Glomerular endothelial cell (primary cell): ENCODE measurements at places on chromosomes 2 and 18. TPM values are rescaled to one million over a fixed set of nuclear protein-coding genes. Genes with fewer than 3 reads are reported as not detected.

DNA sequence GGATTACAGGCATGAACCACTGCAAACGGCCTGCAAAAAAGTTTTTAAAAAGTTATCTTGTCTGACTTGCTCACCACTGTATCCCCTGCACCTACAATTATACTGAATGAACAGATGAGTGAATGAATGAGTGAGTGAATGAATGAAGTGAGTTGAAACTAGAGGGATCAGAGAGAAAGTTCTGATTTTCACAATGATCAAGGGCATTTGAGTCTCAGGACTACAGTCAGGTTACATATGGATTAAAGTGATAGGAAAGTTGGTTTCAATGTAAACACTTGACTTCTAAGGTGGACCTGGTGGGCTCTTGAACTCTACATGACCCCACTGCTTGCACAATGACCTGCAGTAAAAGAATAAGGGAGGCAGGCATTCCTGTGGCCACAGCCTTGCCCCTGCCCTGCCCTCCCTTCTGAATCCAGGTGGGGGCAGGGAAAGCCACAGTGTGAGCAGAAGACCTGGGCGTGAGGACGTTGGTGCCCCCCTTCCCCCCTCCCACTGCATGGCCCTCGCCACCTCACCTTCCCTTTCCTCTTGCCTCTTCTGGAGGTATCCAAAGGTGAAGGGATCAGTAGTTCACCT lies 10.7 kb downstream of the C2orf80 start:
- DNase-seq: no peak

The SERPINB10 gene
- not detected in 2 replicates for total RNA-seq

The UGT1A4 gene
- total RNA-seq: 0.12 TPM in 1 of 2 replicates, not detected in the other

DNA sequence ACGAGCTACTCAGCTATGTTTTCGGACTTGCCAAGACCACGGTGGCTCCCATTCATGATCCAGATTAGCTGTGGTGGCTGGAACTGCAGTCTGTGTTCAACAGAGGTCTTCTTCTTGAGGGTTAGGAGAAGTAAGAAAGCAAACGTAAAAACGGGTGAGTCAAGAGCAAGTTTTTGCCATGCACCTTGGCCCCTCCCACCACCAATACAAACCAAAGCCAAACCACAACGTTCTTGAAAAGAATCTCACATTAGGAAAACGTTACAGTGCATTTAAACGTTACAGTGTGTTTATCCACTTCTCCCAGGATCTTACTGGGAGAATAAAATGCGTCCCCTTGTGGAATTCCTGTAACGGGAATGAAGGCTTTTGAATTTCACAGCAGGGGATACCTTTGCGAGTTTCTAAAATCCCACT lies 725 bp downstream of the FBXO48 start:
- DNase-seq: no peak

GRCh38 chr2:40177366-40177765 lies 274.5 kb downstream of the SLC8A1 start:
- no peak for DNase-seq

DNA sequence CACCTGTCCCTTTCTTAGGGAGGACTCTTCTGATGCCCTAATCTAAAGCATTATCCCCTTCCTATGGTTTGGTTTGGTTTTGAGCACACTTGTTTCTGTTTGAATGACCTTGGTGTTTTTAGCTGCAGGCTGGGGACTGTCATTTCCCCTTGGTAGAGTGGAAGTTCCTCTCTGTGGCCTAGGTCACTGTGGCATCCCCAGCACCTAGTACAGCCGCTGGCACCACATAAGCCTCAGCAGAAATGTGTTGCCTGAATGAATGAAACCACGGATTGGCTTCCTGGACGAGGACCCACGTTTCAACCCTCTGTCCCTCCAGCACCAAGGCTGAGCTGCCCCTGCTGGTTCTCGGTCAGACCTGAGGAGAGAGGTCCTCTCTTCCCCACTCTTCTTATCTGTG lies 159.9 kb downstream of the CTIF start:
- no peak for DNase-seq

The DYNAP gene
- not detected in 2 replicates for total RNA-seq

DNA sequence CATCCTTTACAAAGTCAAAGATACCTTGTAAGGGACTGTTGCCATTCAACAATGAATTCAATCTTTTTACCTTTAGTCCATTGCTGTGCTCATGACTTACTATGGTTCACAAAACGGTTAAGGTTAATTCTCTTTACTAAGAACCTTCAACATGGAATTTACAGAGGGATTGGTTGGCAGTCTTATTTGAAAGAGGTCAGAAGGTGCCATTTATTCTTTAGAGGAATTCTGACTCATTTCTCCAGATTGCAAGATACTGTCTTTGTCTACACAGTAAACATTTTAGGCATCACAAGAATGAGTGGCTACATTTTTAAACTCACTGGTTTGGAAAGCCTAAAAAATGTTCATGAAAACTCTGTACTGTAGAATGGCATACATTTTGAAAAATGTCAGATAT lies 17.4 kb downstream of the KCNH7 start:
- no peak for DNase-seq

The FHOD3 gene
- 5.6 and 7.8 TPM in 2 replicates for total RNA-seq

The C2orf80 gene
- total RNA-seq: not detected in 2 replicates

The CRYGC gene
- not detected in 2 replicates for total RNA-seq

DNA sequence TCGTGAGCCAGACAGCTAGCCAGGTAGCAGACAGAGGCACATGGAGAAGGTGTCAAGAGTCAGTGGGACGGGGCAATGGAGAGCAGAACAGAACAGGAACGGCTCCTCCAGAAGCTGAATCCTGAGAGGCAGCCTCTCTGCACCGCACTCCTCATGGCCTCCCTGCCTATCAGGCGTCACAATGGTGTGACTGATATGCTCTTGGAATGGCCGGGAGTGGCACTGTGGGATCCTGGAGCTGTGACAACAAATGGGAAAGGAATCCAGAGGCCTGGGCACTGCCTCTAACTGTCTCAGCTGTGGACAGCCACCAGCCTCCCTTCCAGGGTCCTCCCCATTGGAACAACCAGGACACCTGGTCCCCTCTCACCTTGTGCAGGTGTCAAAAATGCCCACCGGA lies 89.1 kb upstream of the ID2 start:
- DNase-seq: no peak

The CRYGD gene
- total RNA-seq: not detected in 2 replicates

The ALPP gene
- not detected in 2 replicates for total RNA-seq

- DNase-seq: no peak
Measured at GRCh38 chr2:147689220-147689909, 155.5 kb upstream of the ACVR2A start.

The XDH gene
- total RNA-seq: 0.05 and 0.18 TPM in 2 replicates
